Cardiac septum (tissue), 1 donor: ENCODE measurements at places on chromosomes 12 and 14. TPM values are rescaled to one million over a fixed set of nuclear protein-coding genes. Genes with fewer than 3 reads are reported as not detected.

DNA sequence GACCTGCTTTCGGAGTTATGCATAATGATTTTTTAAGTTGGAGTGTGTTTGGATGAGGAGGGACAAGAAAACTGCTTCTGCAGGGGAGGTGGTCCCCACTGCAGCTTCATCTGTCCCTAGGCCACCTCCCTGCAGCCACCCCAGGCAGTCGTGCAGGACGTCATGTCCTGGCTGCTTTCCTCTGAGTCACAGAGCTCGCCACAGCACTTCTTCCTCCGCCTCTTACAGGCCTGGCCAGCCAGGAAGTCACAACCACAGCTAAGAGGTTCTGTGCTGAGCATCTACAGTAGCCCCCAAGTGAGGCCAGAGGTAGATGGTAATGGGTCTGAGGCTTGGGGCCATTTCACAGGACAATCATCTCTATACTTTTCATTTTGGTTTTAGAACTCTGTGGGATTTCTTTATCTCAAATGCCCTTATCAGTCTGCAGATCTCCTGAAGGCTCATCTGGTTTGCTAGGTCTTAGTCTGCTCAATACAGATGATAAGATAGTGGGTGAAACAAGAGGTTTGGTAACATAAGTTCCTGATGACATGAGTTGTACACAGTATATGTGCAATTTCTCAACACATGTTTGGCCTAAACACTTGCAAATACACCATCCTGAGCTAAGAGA lies 106.4 kb downstream of the ARF6 start:
- peak; percentile 90 for DNase-seq

- DNase-seq = no peak
Observed at GRCh38 chr12:68180792-68181744, 21.5 kb upstream of the IFNG start.

DNA sequence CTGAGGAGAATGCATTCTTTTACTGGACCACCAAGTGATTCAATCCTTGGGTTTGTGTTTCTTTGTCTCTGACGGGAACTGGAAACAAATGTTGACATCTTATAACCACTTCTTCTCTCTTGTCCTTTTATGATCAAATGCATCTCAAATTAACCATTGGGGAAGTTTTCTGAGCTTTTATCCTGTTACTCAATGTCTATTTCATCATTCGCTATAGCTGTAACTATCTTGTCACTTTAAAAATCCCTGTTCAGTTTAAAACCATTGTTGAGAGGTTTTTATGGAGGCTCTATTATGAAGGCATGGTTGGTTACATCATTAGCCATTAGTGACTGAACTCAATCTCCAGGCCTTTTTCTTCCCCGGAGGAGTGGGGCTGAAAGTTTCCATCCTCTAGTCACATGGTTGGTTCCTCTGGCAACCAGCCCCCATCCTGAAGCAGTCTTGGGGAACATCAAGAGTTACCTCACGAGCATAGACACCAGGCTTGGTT lies 2.7 kb upstream of the CLEC6A start:
- no peak for DNase-seq

DNA sequence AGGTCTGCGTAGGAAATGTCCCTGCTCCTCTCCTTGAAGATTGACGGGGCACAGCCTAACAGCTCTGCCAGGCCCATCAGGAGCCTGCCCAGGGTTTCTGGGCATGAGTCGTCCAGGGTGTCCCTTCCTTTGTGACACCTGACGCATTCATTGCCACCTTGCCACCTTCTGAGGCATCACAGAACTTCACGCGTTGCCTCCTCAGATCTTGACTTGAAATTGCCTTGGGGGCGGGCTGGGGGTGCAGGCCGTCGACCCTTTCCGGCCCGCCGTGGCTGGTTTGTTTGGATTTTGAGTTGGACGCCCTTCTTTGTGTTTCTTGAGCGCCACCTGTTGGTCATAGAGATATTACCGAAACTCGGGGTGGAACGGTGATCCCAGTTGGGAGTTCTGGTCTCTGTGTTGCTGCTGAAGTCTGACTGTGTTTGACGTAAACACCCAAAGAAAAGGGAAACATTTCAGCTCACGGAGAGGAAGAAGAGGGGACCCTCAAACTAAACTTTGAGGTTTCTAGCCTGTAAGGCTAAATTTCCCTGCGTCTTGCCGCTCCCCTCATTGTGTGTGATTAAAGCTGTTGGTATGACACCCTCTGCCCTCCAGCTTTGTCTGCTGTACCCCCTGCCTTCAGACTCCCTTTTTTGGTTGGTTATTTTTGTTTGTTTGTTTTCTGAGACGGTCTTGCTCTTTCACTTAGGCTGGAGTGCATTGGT lies 44.6 kb downstream of the MLXIP start:
- DNase-seq = peak; percentile 76

DNA sequence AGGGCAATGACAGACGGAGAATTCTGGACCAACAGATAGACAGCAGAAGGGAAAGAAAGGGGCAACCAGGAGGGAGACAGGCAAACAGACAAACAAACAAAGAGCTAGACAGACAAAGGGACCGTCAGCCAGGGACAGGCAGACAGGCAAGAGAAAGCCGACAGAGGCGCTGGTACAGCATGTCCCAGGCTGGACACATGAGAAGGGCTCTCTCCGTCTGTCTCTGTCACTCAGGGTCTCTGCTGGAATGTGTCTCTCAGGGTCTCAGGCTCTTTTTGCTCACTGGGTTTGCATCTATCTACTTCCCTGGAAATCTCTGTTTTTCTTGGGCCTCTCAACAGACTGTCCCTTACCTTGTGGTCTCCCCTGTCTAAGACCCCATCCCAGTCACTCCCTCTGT lies 8.2 kb upstream of the SMUG1 start:
- no peak for DNase-seq

DNA sequence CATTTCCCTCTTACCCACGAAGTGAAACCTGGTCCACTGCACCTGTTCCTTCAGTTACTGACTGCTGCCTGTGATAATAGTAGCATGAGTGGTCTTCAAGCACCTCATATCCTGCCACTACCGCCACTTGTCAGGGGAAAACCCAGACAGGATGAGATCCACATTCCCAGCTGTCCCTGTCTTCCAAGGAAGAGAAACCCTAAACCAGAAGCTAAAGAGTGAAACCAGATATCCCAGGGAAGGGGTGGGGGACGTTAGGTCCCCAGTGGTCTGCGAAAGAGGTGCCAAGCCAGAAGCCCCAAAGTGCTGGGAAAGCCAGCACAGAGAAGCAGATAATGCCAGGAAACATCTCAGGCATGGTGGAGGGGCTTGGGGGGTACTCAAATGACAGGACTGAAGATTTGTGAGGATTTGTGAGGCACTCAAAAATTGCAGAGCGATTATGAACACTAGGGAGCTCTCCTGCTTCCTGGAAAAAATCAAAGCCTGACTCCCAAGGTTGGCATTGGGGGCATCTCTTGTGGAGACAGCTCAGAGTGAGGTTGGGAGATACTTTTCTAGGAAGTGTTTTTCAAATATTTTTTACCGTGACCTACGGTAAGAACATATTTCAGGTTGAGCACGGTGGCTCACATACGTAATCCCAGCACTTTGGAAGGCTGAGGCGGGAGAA lies 77.9 kb downstream of the TMEM30B start:
- DNase-seq = no peak

- peak; percentile 89 for DNase-seq
Observed at GRCh38 chr12:124517260-124518050, 50.0 kb downstream of the NCOR2 start.

- no peak for DNase-seq
Observed at GRCh38 chr14:94030571-94030970, 4.4 kb downstream of the OTUB2 start.

DNA sequence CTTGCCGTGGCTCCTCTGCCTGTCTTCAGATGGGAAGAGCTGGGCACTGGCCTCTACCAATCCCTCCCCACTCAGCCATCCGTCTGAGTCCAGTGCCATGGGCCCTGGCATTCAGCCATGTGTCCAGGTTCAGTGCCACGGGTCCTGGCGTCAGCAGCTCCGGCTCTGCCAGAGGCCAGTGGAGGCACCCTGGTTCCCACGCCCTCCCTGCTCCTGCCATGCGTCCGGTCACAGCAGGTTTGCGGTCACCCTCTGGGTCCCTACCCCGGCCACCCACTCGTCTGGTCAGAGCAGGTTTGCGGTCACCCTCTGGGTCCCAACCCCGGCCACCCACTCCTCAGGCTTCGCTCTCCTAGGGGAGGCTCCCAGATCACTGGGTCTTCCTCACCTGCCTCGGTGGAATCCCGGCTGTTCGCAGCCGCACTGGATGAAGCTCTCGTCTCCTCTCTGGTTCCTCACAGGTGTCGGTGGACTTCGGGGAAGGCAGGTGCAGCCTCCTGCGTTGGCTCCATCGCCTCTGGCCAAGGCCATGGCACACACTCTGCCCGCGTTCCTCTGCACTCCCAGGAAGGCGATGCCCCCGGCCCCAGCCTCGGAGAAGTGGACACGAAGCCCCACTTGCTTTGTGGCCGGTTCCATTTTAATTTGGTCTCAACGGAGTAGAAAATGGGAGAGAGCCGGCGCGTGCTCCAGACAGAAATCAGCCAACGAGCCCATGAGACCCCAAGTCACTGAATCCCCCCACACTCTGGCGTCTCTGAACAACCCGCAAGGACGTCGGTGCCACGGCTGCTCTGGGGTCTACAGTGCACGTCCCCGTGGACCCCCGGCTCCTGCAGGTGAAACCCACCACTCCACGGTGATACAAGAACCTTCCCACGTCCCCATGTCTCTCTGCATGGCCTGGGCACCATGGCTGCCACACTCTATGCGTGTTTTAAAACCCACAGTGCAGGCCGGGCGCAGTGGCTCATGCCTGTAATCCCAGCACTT lies 47.8 kb upstream of the FBRSL1 start:
- no peak for DNase-seq

GRCh38 chr12:123571343-123571813 lies 13.0 kb upstream of the TMED2 start:
- DNase-seq = no peak

GRCh38 chr12:130299574-130299973 lies 38.1 kb upstream of the PIWIL1 start:
- no peak for DNase-seq

CLEC1B gene
- not detected for total RNA-seq
